ENCODE measurements at places on chromosomes 11 and 22.

- DNase-seq: no peak
Observed at GRCh38 chr11:130487924-130488815, 39.7 kb downstream of the ADAMTS15 start.

DNA sequence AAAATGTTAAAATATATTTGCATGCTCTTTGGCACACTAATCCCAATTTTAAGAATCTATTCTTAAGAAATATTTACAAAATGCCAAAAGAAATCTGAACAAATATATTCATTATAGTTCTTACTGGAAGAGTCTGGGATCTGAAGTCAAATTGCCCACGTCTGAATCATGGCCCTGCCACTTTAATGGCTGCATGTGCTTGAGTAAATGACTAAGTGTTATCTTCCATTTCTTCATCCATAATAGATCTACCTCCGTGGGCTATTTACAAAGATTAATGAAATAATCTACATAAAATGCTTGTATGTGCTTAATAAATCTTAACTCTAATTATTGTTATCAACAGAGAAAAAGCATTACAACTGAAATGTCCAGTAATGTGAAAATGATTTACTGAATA is 24.5 kb upstream of the DKK3 start:
- no peak for DNase-seq

DNA sequence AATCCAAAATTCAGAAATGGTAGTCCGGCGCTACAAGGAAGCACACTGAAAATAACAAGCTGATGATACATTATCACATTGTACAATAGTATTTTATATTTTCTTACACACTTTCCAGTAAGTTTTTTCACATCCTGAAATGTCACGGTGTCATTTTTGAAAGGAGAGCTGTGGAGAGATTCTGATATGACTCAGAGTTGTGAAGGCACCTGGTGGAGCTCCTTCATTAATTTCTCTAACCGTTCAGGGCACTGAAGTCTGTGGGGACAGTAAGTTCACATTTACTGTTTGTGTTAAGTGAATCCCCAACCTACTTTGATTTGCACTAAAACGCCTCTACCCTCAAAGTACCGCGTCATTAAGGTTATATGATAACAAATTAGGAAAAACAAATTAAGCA is 13.3 kb downstream of the LDHAL6A start:
- no peak for DNase-seq

GRCh38 chr11:79949574-79949973 is 508.7 kb upstream of the TENM4 start:
- DNase-seq: no peak

GRCh38 chr11:67996622-67997474 is 7.0 kb downstream of the UNC93B1 start:
- peak; percentile 39 for DNase-seq

Measured in natural killer cell (primary cell).